Bronchial epithelial cell (primary cell): ENCODE measurements at places on chromosomes 2 and 18.
A peak's percentile ranks its signal among the peaks of the same experiment; 100 is the strongest.

DNA sequence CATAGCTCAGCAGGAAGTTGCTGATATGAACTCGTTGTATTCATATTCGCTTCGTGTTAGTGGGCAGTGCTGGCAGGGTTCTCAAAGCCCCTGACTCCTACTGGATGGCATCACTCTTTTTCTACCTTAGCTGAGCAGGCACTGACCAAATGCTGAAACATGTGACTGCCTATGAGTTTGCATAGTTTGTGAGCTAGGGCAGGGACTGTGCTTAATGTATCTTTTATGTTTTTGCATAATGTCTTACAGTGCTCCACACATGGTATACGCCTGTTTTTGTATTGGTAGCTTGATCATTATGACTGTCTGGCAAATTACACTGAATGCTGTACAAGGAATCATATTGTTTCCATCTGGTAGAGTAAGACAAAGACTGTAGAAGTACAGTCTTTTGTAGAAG is 305.3 kb downstream of the PARD3B start:
- DNase-seq: peak; percentile 25

DNA sequence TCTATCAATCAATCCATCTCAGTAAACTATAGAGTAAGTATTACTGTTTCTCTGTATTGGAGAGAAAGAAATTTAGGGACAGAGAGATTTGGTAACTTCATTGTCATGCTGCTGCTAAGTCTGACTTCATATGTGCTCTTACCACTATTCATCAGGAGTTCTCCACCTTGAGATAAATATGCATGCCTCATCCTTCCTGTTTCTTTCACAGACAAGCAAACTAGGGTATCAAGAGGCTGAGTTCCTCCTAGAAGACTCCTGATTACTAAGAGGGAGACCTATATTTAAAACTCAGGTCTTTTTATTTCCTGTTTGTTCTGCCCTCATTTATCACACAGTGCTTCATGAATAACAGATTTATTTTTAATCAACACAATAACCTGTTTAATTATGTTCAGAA is 34.1 kb downstream of the RIT2 start:
- no peak for DNase-seq

DNA sequence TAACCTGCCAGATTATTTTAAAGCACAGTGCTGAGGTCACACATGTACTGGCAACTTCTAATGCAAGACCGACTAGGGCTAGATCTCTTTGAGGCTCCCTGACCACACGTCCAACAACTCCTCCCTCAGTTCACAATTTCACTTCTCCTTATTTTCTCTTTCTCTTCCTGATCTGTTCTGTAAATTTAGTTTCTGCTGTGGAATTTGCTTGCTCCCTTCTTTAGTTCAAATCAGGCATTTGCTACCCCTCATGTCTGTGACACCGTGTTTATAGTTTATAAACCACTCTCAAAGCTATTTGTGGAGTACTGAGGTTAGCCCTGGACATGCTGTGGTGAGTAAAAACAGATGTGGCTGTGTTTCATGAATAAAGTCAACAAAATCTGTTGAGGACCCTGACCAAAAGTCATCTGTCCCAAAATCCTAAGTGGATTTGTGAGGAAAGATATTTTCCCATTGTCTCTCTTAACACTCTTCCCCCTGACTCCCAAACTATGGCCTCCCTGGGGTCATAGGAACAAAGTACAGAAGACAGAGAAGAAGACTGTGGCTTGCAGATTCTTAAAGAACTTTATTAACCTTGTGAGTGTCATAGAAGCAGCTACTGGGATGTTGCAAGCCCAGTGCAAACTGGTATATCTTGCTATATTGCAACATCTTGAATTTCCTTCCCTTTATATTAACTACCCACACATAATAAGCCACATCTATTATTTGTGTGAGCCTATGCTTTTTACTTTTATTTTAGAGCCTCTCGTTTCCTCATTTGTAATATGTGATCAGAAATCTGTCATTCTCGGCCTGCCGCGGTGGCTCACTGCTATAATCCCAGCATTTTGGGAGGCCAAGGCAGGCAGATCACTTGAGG is 3.5 kb upstream of the NAGK start:
- DNase-seq: peak; percentile 63

DNA sequence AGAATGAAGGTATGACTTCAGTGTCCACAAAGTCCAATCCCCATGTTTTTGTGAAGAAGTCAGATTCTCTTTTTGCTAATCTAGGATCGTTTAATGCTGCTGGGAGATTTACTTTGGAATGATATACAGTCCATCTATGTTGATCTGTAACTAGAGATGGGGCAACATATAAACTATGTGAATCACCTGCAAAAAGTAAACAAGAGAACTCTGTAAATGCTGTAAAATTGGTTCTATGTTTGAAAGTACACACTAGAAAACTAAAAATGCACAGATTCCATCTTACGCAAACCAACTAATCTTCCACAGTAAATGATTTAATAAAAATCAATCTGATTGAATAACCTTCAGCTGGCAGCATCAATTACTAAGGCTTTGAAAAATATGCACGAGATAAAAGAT is 37.5 kb downstream of the VPS54 start:
- no peak for DNase-seq

DNA sequence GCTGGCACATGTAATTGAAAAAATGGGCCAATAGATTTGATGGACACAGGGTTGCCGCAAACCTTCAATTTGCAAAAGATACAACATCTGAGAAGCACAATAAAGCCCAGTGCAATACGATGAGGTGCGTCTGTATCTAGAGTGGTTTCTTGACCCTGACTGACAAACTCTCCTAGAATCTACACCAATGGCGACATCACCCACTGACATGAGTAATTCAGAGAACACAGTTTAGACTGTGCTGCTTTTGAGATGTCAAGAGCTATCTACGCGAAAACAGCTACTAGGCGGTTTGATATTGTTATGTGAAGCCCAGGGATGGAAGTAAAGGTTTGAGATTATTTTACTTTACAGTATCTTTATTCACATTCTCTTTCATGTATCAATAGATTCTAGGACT is 104.9 kb downstream of the EIPR1 start:
- DNase-seq: no peak

DNA sequence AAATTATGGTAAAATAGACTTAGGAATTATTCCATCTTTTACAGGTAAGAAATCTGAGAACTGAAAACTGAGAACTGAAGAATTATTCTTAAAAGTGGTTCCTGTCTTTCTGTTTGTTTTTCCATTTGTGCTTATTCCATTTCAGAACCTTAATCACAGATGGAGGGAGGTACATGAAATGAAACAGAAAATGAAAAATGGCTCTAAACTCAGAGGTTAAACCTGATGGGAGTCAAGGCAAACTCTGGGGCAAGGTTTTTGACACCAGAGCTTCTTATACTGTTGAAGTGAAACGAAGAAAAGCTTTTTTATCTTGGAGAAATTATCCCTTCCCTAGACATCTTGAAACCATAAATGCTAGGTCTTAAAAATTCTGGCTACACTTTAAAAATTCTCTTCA is 182.1 kb downstream of the ZNF804A start:
- DNase-seq: no peak

DNA sequence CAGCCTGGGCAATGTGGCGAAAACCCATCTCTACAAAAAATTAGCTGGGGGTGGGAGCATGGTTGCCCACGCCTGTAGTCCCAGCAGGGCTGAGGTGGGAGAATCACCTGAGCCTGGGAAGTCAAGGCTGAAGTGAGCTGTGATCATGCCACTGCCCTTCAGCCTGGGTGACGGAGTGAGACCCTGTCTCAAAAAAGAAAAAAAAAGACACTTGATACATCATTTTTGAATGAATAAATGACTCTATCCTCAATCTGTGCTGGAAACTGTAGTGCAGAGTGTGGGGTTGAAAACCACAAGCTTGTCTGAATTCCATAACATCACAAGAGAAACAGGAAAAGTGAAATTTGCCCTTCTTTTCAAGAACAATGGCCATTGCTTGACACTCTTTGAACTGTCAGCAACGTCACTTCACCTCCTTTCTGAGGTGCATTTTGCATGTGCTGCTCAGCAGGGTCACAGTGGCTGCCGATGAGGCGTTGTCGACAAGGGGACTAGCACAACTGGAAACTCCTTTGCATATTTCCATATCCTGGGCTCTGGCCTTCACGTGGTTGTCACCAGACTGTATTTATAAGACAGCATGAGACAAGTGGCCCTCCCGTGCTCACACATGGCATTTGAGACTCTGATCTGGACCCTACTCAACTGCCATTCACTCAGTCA is 54.2 kb downstream of the DDX1 start:
- no peak for DNase-seq

GRCh38 chr2:6556755-6557154 is 309.0 kb downstream of the CMPK2 start:
- peak; percentile 85 for DNase-seq

GRCh38 chr2:3168230-3168891 is 209.3 kb downstream of the EIPR1 start:
- DNase-seq: peak; percentile 50

GRCh38 chr2:113041871-113042270 is 10.8 kb downstream of the IL36B start:
- peak; percentile 59 for DNase-seq

DNA sequence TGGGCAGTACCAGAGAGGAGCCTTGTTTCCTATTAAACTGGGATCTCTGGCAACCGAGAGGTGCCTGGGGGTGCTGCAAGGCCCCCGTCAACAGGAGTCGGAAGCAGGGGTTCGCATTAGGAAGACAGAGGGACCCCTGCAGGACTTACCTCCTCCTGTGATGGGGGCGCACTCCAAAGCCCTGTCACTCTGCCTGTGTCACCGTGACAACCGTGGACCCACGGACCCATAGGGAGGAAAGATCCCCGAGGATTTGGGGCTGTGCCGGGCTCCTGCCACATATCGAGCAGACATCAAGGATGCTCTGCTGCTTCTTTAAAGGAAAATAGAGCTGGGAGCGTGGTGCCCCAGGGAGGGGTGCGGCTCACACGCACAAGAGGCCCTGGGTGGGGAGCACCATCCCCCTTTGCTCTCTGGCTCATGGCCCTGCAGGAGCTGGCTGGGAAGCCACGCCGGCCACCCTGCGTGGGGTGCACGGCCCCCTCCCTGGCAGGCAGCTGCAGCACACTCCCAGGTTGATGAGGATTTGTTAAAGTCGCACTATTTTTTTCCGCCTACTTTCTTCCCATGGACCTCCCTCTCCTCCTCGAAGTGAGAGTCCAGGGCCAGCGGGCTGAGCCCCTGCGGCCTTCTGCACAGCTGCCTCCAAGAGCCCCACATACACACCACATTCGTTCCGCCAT is 167.5 kb downstream of the TWIST2 start:
- DNase-seq: no peak
